ENCODE measurements at places on chromosomes 2 and 18.

- DNase-seq: no peak
Observed at GRCh38 chr2:12964904-12965539, 248.3 kb downstream of the TRIB2 start.

GRCh38 chr2:122300758-122301157, 545.3 kb downstream of the TSN start:
- DNase-seq: no peak

GRCh38 chr2:71459084-71459431, 5.7 kb downstream of the DYSF start:
- no peak for DNase-seq

GRCh38 chr2:229160180-229160579, 110.9 kb downstream of the PID1 start:
- no peak for DNase-seq

DNA sequence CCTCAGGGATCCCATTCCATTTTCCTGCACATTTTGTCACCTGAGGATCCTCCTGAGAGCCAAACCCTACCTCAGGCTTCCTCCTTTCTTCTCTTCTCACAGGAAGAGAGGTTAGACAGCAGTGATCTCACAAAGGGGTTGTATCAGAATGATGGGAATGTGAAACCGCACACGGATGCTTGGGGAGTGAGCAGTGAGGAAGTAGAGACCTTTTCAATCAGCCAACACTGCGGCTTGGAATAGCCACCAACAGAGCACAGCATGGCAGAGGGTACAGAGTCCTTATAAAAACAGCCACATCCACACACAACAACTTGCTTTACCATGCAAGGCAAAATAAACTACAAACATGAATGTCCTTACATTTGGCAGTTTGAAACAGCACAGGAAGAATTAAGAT, 8.7 kb downstream of the TMEM182 start:
- no peak for DNase-seq

Measured in NCI-H1436 treated with DMSO at 0.1 percent for 48 hours (cell line).